ENCODE measurements at places on chromosomes 11 and 22.

DNA sequence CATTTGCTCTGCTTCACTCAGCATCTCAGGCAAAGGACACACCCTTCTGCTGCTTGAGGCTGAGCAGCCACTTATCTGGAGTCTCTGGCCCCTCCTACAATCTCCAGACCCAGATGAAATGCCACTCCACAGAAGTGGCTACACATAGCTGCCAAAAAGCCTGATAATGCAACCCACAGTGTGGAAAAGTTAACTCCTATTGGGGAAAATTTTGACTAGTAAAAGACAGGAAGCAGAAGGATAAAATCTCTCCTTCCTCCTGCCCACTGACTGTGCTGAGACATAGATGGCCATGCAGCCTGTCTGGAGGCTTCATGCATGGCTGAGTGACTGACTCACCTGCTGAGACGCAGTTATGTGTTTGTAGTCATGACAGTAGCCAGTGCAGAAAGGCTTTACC, 92.3 kb upstream of the TEAD1 start:
- no peak for DNase-seq

DNA sequence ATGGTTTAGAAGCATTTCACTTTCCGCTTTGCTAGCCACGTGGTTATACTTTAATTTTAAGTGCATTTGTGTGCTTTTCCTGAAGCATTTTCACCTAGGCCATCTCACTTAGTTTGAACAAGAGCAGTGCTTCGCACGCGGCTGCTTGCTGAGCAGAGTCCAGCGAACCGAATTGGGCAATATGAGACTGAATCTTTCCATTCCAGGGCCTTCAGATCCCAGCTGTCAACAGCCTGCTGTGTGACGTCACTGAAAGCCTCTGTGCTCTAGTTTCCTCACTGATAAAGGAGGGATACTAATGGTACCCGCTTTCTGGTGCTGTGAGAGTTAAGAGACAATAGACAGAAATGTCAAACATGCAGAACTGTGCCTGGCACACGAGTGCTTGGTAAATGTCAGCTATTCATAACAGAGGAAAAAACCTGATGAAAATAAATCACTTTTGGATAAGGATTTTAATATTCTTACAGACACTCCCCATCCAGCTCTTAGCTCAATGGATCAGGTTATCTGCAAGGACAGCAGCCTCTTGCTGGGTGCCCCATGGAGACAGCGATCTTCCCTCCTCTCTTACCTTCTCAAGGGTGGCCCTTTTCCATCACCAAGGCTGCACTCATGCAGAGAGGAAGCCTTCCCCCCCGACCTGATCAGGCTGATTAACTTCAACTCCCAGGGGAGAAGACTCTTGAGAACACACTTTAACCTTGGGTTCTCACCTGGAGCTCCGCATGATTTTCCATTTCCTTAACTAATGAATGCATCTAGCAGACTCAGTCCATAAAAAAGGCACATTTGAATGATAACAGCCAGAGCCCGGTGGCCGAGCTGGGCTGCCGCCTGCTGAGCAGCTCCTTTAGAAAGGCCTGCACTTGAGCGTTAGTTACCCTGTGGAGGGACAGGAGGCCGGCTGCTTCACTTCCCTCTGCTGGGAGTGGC, 3.5 kb upstream of the GLB1L3 start:
- DNase-seq = no peak

DNA sequence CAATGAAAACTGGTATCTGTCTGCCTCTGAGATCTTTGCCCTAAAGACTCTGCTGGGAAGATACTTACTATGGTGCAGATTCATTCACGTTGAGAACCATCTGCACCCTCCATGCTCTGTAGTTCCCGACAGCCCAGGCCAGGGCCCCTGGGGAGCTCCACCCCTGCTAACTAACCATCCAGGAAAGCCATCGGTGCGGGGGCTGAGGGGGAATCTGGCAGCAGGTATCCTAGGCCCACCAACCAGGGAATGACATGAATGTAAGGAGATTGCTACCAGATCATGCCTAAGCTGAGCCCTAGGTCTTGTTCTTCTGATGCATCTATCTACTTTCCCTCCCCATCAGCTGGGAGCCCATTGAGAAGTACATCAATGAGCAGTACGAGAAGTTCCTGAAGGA, 11.3 kb upstream of the WBP2NL start:
- DNase-seq = no peak

GRCh38 chr22:30721741-30722140, 27.1 kb downstream of the OSBP2 start:
- no peak for DNase-seq

DNA sequence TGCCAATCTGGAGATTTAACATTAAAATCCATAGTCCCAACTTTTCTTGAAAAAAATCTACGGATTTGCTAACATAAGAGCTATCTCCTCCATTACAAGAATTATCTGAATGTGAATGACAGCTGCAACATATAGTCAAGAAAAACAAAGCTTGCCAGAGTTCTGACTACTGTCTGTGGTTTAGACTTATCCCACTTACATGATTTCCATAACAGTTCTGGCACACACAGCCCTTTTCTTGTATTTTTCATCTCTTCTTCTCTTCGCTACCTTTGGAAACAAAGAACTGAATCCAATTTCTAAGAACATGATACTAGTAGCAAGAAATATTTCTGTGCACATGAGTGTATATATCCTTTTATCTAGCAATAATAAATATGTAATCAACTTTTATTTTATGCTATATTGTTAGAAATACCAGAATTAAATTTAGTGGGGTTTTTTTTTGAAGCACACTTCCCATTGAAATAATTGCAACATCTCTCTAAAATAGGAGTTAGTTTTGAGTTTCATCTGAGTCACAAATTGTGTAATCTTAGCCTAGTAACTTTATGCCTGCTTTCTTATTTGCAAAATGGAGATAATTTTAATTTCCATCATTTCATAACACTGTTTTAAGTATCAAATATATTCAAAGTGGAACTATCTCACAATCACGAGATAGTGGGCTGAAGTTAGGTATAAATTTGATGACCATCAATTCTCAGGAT, 1217.6 kb downstream of the JRKL start:
- DNase-seq = no peak

DNA sequence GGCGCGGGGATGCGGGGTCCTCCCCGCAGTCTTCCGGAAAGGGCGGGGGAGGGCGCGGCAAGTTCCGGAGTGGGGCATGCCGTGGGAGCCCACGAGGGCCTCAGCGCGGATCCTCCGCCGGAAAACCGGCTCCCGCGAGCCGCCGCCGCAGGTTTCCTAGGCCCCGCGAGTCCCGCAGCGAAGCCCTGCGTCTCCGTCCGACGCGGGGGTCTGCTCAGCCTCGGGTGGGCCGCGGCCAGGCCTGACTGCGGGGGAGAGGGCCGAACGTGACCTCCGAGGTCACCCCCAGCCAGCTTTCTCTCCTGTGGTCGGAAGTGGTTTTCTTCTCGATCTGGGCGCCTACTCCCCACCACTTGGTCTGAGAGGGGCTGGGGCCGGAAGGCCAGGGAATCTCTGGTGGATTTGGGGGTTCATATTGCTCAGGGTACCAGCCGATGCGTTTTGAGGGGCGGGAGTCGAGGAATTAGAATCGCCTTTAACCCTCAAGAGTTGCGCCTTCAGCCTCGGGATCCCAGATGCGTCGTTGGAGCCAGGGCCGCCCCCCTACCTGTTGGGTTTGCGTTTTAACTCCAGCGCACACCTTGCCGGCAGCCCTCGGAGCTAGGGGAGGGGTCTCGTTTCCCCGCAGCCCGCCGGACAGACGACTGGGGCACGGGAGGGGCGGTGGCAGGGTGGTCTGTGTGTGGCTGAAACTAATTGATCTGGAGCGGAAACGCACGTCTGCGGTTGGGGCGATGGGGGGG, 3.6 kb upstream of the CCND1 start:
- DNase-seq = no peak

GRCh38 chr11:86120807-86121206, 51.9 kb upstream of the PICALM start:
- DNase-seq = no peak

- DNase-seq = no peak
Measured at GRCh38 chr22:36026741-36027140, 1.9 kb downstream of the RBFOX2 start.

- DNase-seq = no peak
Measured at GRCh38 chr22:24145446-24146193, 35.7 kb upstream of the SUSD2 start.

GRCh38 chr11:64849598-64850356, 5.3 kb upstream of the CDC42BPG start:
- no peak for DNase-seq

DNA sequence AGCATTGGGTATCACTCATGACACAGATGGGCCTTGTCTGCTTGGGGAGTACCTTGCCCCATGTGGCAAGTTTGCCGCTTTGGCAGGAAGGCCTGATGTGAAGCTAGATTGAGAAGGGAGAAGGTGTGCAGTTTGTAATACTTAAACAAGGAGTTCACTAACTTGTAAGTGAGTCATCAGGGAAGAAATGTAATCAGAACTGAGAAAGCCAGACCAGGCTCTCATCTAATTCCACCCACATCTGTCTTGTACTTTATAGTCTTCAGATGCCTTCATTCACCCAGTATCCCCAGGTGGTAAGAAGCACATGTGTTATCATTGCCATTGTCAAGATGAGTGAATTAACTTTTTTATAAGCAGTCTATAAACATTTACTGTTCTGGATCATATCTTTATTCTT, 116.0 kb upstream of the DDI1 start:
- no peak for DNase-seq

DNA sequence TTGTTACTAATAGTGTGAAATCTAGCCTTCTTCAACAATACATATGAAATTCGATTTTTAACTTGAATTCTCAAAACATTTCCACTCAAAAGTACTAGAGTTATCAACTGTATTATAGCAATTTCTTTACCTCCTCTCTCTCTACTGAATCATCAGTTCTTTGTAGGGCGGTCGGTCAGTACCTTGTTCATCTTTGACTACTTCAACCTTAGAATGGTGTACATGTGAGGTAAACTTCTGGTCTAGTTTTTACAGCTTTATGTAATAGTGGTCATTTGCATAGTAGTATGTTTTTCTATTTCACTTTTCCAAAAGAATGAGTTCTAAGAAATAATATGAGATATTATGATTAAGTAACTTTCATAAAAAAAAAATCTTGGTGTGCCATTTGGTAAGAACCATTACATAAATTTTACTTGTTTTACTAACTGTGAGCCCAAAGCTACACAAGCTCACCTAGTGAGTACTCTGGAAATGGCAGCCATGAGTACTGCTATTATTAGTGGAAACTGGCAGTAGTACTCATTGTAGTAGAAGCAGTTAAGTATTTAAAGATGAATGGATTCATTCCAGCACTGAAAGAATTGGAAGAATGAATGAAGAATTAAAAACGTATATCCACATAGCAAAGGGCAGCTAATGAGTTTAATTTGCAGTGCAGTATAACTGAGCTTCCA, 30.1 kb downstream of the SESN3 start:
- no peak for DNase-seq

- DNase-seq = peak; percentile 23
Measured at GRCh38 chr11:118200901-118201680, 23.7 kb downstream of the JAML start.

GRCh38 chr11:86068138-86068871, 579 bp downstream of the PICALM start:
- DNase-seq = no peak

GRCh38 chr11:120248551-120249278, 8.8 kb downstream of the POU2F3 start:
- no peak for DNase-seq

DNA sequence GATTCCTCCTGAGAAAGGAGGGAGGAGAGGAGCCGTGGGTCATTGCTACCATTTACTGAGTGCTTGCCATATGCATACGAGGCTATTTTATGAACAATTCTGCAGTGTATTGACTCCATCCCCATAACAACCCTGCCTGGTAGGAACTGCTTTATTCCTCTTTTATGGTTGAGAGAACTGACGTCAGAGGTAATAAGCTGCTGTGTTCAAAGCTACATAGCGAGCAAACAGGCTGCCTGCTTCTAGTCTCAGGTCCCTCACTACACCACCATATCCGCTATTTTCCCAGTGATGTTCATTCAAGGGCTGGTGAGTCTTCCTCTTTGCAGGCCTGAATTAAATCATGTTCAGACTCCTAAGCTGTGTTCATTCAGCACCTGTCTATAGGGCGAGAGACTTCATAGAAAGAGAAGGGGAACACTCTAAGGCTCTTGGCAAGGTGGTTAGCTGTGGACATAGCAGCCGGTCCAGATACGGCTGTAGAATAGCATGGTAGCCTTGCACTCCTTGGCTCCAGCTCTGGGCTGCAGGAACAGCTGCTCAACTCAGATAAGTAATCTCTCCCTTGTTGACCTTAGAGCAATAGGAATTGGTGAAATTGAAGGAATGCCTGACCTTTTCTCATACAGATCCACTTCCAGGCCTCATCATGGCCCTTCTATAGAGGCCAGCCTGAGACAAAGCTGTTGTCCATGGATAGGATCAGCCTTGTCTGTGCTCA, 82.6 kb downstream of the MICAL2 start:
- no peak for DNase-seq

- DNase-seq = peak; percentile 11
Measured at GRCh38 chr11:120172054-120172911, 34.4 kb upstream of the TRIM29 start.

DNA sequence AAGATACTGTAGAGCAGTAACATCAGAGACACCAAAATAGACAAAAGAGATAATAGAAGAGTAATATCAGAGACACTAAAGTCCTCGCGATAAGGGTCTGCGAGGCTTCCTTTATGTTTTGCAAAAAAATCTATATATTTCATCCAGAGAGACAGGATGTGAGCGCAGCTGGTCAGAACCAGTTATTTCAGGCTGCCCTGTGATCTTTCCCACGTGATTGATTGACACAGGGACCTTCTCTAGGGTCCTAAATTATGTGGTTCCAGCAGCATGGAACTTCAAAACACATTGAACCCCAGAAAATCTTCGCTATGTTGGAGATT, 118.0 kb downstream of the KCNQ1 start:
- DNase-seq = no peak

DNA sequence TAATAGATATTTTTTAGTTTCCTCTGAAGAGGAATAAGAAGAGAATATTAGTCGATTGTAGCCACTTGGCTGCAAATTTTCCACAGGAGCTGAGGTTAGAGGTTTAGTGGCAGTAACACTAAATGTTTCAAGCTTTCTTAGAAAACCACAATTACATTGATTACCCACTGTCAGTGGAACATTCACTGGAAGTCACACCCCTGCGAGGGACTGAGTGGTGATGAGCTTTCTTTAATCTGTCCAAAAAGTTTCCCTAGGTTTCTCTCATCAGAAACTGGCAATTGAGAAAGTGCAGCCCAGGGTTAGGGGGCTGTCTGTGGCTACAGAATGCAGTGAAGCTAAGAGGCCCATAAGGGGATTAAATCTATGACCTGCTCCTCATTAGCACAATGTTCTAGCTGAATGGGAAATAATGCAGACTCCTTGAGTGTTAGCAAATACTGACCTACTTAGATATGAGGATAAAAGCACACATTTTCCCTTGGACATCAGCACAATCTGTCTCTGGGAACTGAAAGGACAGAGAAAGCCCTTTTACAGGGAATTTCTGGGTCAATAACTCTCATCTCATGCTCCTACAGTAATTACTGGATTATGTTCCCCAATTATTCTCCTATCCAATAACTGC, 189.5 kb downstream of the FAM76B start:
- no peak for DNase-seq
